ENCODE measurements at places on chromosomes 3 and 15.

DNA sequence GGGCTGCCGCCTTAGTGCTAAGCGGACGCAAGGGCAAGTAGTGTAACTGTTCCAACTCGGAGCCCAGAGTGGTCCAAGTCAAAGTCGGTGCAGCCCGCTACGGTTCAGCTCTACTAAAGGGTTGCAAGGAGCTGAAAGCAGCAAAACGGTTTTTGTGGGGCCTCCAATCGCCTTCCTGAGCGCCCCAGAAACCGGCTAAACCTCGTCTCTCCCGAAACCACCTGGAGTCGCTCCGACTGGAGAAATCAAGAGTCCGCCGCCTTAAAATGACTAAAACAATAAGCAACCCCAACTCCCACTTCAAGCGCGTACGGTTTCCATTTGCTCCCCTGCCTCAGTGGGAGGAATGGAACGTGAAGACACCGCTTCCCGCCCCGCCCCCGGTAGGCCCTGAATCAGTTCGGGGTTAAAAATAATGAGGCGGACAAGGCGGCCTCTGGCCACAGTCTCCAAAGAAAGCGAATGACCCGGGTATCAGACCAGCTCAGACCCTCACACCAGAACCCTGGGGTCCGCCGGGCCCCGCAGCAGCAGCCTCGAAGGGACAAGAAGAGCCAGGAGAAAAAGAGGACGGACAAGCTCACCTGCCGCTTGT is 401 bp downstream of the SEC11A start:
- peak; percentile 15 for DNase-seq

DNA sequence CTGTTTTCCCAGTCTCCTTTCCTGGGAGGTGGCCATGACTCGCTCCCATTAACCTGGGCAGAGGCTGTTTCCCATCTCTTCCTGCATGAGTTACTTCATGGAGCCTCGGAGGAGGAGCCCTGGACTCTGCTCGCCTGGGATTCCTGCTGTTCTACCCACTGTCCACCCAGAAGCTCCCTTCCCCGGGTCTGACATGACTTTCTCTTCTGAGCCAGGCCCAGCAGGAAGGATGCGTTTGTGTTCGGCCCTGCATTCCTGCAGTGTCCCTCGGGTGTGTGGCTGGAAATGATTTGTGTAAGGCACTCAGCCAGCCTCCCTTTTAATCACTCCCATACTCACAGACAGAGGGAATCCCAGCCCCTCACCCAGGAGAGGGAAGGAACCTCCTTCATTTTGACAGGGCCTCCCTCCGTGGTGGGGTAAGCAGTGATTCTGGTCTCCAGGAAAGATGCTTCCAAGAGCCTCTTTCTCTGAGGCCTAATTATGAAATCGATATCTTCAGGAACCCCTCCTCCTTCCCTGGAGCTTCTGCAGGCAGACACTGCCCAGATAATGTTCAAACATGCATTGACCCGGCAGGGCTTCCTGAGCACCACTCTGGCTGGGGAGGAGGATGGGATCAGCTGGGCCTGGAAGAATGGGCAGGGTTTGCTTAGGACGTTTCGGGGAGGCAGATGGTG is 41.6 kb upstream of the DLG1 start:
- no peak for DNase-seq

DNA sequence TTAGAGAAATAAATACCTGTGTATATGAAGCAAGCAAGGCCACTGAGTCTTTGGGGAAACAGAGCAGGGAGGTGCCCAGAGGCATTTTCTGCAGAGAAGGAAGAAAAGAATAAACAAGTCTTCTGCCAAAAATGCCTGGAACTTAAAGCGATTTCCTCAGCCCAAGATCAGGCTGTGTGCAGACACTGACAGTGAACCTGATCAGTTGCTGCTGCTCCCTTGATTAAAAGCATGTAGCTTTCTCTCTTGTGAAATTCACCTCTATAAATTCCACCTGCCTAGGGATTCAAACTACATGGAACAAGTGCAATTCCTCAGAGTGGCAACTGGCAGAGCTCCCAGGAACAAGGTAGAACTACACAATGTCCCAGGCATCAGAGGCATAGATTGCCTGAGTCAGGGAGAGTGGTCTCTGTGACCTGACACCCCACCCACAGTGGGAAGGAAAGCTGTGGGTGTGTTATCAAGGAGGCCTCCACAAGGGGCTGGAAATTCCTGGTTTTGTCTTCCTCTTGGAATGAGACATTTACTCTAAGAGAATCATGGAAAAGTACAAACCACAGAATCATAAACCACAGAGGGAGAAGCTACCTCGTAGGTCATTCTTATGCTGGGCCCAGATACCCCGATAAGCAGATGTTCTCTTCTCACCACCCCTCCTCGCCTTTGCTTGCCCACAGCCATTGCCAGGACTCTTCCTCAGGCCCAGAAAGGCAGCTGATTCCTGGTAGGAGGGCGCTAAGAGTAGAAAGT is 1.8 kb upstream of the ZBTB38 start:
- no peak for DNase-seq

GRCh38 chr3:27889745-27890144 is 167.6 kb upstream of the EOMES start:
- DNase-seq: no peak

GRCh38 chr3:10093678-10094077 is 14.4 kb downstream of the FANCD2OS start:
- no peak for DNase-seq

- no peak for DNase-seq
Observed at GRCh38 chr3:88149101-88149508, 654 bp upstream of the C3orf38 start.

- DNase-seq: no peak
Observed at GRCh38 chr15:39108021-39108420, 472.9 kb upstream of the THBS1 start.

DNA sequence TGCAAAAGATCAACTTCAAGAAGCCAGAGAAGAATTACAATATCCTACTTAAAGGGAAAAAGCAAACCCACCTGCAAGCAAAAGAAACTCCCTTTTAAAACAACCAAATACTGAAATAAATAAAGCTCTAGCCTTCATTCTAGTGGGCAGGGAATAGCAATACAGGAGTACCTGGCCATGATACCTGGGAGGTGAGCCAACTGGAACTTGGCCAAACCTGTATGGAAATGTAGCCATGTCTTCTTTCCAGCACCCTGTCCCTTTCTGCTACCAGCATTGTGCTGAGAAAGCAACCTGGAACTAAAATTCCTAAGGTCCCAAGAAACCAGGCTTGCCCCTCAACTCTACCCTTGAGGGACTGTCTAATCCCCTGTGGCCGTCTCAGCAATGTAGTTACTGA is 530.0 kb downstream of the EPHB1 start:
- DNase-seq: no peak

GRCh38 chr3:170494766-170495165 is 76.1 kb downstream of the CLDN11 start:
- DNase-seq: no peak

DNA sequence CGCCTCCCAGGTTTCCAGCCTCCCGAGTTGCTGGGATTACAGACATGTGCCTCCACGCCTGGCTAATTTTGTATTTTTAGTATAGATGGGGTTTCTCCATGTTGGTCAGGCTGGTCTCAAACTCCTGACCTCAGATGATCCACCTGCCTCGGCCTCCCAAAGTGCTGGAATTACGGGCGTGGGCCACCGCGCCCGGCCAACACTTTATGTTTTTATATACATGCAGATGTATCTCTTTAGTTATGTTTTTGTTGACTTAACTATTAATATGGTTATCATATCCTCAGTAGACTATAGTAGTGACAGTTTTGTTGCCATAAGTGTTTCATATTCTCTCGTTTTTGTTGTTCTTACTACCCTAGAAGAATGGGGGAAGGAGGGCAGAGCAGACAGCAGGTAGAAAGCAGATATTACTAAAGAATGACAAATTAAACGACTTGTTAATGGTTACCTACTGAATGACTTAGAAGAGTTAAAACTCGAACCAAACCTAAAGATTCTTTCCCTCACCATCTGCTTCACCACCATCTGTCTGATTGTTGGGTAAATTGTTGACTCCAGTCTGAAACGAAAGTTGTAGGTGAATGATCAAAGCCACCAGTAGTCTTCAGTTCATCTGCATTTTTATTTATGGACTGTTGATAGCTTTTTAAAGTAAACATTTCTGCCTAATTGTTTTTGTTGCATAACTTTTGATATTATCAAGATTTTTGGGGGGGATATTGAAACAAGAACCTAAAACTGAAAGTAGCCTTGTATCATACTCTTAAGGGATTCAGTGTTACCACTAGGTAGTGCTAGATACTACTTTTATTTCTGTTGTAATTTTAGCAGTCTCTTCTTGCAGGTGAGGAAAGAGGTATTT is 89.3 kb downstream of the RASA2 start:
- DNase-seq: no peak

GRCh38 chr3:167918008-167918596 is 177.6 kb downstream of the GOLIM4 start:
- no peak for DNase-seq

GRCh38 chr3:46298871-46299607 is 54.9 kb upstream of the CCR2 start:
- DNase-seq: no peak
